T-cell (primary cell): ENCODE measurements at places on chromosomes 11 and 22.

- no peaks in the 10 kb centered on the region for H3K4me1 ChIP-seq
- no peaks in the 10 kb centered on the region for H3K36me3 ChIP-seq
- no peak overlapping the region for H3K4me3 ChIP-seq
- DNase-seq = no peak
Measured at GRCh38 chr11:78132475-78132874, 7.0 kb downstream of the ALG8 start.

GRCh38 chr22:40834619-40835018, 15.5 kb upstream of the SLC25A17 start:
- H3K4me3 ChIP-seq = no peak overlapping the region
- no peaks in the 10 kb centered on the region for H3K27me3 ChIP-seq
- no peaks in the 10 kb centered on the region for H3K4me1 ChIP-seq
- DNase-seq = no peak
- H3K36me3 ChIP-seq = peaks cover 8% of the 10 kb centered on the region

GRCh38 chr11:125228445-125228844, 63.9 kb downstream of the PKNOX2 start:
- no peak overlapping the region for H3K4me3 ChIP-seq
- H3K27me3 ChIP-seq = no peaks in the 10 kb centered on the region
- no peak for DNase-seq
- no peaks in the 10 kb centered on the region for H3K36me3 ChIP-seq
- no peak overlapping the region for H3K27ac ChIP-seq
- H3K4me1 ChIP-seq = no peaks in the 10 kb centered on the region

GRCh38 chr22:40479126-40479800, 108.9 kb downstream of the SGSM3 start:
- H3K27me3 ChIP-seq = no peaks in the 10 kb centered on the region
- H3K36me3 ChIP-seq = peaks cover 4% of the 10 kb centered on the region
- DNase-seq = no peak
- H3K4me3 ChIP-seq = no peak overlapping the region
- H3K4me1 ChIP-seq = peaks cover 4% of the 10 kb centered on the region

DNA sequence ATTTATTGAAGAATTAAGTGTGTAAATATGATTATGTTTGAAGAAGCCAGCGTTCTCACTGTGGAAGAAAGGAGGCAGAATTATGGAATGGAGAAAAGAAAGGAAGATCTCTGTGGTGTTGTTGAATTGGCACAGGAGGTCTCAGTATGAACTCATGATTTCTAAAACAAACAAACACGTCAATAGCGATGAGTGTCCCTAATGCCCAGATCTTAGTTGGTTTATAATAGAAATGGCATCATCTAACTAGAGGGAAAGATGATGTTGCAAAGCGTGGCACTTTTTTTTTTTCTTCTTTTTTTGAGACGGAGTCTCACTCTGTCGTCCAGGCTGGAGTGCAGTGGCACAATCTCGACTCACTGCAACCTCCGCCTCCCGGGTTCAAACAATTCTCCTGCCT, 39.2 kb upstream of the SLN start:
- DNase-seq = no peak
- no peak overlapping the region for H3K27ac ChIP-seq
- H3K36me3 ChIP-seq = no peaks in the 10 kb centered on the region
- H3K27me3 ChIP-seq = no peaks in the 10 kb centered on the region
- no peaks in the 10 kb centered on the region for H3K4me1 ChIP-seq
- H3K4me3 ChIP-seq = no peak overlapping the region

DNA sequence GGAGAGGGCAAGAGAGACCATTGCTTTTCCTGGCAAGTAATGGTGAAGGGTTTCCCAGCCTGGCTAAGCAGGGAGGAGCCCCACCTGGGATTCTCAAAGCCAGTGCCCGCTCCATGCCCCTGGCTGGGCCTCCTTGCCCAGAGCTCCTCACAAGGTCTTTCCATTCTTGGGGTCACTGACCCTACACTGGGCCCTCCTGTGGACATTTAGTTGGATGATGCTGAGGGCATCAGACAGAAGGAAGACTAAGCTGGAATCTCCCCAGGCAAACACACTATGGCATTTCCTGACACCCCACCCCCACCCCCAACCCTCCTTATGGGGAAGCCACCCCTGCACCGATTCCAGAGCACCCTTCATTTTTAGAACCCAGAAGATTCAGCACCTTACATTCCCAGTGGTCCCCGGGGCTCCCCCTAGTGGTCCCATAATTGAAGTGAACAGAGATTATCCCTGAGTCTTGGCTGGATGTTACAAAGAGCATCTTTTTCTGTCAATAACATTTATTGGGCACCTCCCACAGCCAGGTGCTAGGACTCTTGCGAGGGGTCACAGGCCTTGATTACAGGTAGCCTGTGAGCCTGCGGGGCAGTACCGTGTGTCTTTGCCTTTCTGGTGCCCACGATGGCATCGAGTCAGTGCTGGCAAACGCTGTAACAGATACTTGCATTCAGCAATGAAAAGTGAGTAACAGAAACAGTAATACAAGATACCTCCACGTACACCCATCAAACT, 548.5 kb downstream of the BUD13 start:
- peaks cover 20% of the 10 kb centered on the region for H3K27me3 ChIP-seq
- no peak overlapping the region for H3K4me3 ChIP-seq
- H3K36me3 ChIP-seq = no peaks in the 10 kb centered on the region
- H3K4me1 ChIP-seq = no peaks in the 10 kb centered on the region
- DNase-seq = no peak

DNA sequence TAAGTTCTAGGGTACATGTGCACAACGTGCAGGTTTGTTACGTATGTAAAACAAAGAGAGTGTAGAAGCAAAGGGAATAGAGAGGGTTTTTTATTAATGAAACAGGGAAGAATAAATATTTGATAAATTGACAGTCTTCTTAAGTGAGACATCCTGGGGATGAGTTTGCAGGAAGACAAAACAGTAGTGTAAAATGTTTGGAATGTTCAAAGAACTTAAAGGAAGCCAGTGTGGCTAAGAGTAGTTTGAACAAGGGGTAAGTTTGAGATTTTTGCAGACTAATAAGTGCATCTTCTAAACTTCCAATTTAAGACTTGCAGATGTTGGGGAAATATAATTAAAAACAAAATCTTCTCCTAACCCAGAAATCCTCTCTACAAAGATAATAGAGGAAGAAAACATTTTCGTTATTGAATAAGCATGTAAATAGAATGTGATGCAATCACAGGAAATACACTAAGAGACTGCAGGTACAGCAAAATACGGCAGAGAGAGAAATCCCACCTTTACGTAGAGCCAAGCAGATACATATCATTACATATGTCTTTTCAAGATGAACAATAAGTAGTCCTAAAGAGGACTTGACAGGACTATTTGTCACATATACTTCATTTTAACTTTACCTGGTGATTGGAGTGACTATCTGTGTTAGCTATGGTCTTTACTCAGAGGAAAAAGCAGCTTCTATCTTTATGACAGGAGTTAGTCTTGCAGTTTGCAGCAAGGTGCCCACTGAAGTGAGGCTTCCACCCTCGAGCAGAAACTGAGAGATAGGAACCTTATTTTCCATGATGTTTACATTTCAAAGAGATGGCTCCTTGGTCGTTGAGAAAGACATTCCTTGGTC, 402.1 kb downstream of the CNTN5 start:
- H3K27ac ChIP-seq = no peak overlapping the region
- H3K36me3 ChIP-seq = no peaks in the 10 kb centered on the region
- no peaks in the 10 kb centered on the region for H3K4me1 ChIP-seq
- DNase-seq = no peak

- H3K4me3 ChIP-seq = no peak overlapping the region
- H3K4me1 ChIP-seq = no peaks in the 10 kb centered on the region
- H3K27me3 ChIP-seq = no peaks in the 10 kb centered on the region
- DNase-seq = no peak
- H3K36me3 ChIP-seq = no peaks in the 10 kb centered on the region
- H3K27ac ChIP-seq = no peak overlapping the region
Measured at GRCh38 chr11:109726061-109726460, 304.1 kb downstream of the C11orf87 start.

GRCh38 chr11:115676206-115676605, 172.0 kb upstream of the CADM1 start:
- no peak overlapping the region for H3K27ac ChIP-seq
- H3K4me1 ChIP-seq = no peaks in the 10 kb centered on the region
- H3K27me3 ChIP-seq = peaks cover 12% of the 10 kb centered on the region
- H3K36me3 ChIP-seq = no peaks in the 10 kb centered on the region
- no peak for DNase-seq
- H3K4me3 ChIP-seq = no peak overlapping the region

DNA sequence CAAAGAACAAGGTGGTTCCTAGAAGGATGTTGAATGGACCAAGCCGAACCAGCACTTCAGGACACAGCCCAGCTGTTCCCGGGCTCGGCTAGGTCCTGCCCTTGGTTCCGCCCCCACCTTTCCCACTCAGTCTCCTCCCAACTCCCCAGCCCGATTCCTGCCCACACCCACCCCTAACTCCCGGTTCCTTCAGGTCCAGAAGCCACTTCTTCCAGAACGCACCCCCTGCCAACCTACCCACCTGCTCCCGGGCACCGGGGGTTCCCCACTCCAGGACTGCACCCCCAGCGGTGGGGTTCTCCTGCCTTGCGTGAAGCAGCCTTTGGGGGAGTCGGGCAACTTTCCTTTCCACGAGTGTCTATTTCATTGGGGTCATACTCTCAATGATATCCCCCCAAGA, 30.7 kb downstream of the CERK start:
- no peaks in the 10 kb centered on the region for H3K4me1 ChIP-seq
- H3K36me3 ChIP-seq = peaks cover 16% of the 10 kb centered on the region
- no peak overlapping the region for H3K27ac ChIP-seq
- H3K27me3 ChIP-seq = no peaks in the 10 kb centered on the region

DNA sequence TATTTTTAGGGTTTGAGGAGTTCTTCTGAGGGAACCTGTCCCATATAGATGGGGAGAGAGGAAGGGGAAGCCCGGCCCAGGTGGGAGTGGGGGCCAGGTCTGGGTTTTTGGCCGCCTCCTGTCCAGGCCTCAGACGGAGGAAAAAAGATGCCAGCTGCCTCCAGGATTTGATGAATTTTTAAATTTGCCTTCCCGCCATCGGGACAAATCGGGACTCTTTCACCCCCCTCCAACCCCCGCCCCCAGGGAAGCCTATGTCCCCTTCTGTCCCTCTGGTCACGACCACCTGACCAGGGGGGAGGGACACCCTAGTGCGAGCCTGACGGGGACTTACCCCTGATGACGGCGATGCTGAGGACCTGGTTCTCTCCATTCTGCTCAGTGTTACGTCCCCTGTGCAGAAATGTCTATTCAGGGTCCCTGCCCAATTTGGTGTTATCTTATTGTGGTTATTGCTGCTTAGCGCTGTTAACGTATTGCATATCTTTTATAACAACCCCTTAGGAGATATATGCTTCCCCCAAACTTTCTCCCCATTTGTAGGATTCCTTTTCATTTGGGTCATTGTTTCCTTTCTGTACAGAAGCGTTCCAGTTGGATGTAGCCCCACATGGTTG, 115.9 kb upstream of the GRK3 start:
- H3K27ac ChIP-seq = peak overlapping the region; percentile 67
- H3K27me3 ChIP-seq = no peaks in the 10 kb centered on the region
- DNase-seq = no peak
- H3K4me1 ChIP-seq = peaks cover 30% of the 10 kb centered on the region
- H3K4me3 ChIP-seq = peak overlapping the region; percentile 95
- H3K36me3 ChIP-seq = peaks cover 9% of the 10 kb centered on the region

DNA sequence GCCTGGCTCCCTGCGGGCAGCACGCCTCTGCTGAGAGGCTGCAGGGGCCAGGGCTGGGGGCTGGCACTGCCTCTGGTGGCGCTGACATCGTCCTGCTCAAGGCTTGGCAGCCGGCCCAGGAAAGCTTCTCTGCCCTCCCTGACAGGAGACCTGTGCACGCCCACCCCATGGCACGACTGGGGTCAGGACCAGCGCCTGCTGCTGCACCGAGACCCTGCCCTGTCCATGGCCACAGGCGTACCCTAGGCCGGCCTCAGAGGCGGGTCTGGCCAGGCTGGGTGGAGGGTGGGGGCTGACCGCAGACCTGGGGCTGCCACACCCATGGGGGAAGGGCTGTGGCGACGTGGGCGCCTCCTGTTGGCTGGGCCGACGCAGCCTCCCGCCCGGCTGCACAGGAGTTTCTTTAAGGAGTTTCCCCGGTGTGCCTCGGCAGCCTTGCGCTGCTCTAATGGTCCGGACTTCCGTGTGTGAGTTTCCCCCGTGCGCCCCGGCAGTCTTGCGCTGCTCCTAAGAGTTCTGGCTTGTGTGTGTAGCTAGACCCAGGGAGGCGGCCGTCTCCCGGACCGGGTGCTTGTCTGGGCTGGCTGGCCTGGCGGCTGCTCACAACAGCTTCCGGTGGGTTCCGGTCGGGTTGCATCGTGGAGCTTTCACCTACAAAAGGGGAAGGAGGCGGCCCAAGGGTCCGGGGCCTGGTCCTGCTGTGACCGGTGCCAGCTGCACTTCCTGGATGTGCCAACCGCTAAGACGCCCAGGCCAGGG, 4.6 kb downstream of the TRABD start:
- peaks cover 13% of the 10 kb centered on the region for H3K36me3 ChIP-seq
- H3K4me3 ChIP-seq = peak overlapping the region; percentile 88
- H3K27ac ChIP-seq = peak overlapping the region; percentile 93
- peaks cover 33% of the 10 kb centered on the region for H3K4me1 ChIP-seq
- peak; percentile 78 for DNase-seq

DNA sequence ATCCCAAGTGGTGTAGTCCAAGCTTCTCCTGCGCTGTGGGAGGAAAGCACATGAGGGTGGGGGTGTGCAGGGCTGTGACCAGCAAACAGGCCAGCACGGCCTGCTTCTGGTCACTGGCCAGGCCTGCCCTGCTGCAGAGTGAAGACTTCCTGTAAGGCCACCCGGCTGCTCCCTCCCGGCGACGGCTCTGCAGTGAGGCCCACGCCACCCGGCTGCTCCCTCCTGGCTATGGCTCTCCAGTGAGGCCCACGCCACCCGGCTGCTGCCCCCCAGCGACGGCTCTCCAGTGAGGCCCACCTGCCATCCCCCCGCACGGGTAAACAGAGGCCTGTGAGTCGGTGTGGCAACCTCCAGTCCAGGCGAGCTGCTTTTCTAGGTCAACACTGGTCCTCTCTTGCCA, 31.4 kb upstream of the BRSK2 start:
- DNase-seq = no peak
- H3K4me1 ChIP-seq = no peaks in the 10 kb centered on the region
- H3K4me3 ChIP-seq = no peak overlapping the region
- no peaks in the 10 kb centered on the region for H3K36me3 ChIP-seq
- H3K27ac ChIP-seq = no peak overlapping the region

DNA sequence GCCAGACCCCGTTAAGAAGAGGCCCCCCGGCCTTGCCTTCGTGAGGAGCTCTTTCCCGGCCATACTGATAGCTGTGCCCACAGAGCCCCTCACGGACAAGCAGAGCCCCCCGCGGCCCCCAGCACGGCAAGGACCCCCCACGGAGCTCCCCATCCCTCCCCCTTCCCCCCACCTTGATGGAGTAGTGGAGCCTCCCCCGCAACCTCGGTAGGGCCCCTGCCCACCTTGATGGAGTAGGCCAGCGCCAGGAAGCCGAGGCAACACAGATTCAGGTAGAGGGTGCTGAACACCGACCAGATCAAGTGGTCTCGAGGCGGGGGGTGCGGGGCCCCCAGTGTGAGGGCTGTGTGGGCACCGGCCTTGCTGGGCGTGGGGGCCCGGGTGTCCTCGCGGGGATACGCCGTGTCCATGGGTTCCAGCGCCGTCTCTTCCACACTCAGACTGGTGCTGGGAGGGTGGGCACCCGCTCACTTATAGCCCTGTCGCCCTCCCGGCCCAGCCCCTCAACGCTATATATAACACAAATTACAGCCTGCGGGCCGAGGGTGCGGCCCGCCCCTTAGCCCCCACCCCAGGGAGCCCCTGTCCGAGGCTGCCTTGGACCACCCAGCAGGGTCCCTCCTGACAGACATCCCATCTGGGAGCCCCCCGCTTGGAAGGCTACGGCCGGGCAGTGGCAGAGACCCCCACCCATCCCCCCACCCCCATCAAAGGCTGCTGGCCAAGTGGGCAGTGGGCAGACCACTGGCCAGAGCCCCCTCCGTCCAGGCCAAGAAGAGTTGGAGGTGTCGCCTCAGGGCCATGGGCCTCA, at the start of gene IFITM5:
TSS of gene IFITM5 (minus strand) at position 446 of the 811 bp plus-strand sequence. CDS start at position 410, 36 bp downstream.
- no peaks in the 10 kb centered on the region for H3K27me3 ChIP-seq
- no peaks in the 10 kb centered on the region for H3K36me3 ChIP-seq
- peaks cover 8% of the 10 kb centered on the region for H3K4me1 ChIP-seq
- no peak for DNase-seq
- no peak within 1 kb of the TSS for H3K27ac ChIP-seq
